ENCODE measurements at places on chromosomes 12 and 14.

DNA sequence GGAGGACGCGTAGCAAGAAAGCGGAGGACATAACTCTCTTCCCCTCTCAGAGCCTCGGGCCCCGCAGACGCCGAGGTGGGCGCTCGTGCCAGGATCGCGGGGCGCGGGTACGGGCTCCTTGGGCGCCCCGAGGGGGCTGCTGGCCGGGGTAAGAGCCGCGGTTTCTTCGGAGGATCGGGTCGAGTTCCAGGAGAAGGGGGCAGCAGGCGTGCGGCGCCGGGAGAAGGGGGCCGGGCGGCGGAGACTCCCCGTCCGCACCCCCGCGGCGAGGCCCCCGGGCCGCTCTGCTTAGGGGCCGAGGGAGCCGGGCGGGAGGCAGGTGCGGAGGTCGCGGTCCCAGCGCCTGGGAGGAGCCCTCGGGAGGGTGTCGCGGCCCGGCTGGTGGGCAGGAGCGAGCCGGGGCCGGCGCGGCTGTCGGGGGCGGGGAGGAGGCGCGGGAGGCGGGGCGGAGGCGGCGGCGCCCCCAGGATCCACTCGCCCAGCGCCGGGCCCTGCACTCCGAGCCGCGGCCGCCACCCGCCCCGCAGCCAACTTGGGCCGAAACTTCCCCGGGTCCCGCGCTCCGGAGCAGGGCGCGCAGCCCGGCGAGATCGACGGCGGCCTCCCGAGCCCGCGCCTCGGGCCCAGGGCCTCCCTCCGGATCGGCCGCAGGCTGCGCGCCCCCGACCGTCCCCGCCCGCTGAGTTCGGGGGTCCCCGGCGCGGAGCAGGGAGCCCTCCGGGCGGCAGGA, 64.4 kb downstream of the FBXL14 start:
- DNase-seq, result no peak

GRCh38 chr12:96864335-96864734, 42.7 kb upstream of the NEDD1 start:
- DNase-seq, result no peak

- DNase-seq, result peak; percentile 69
Observed at GRCh38 chr12:32533971-32534590, 134.7 kb downstream of the FGD4 start.

DNA sequence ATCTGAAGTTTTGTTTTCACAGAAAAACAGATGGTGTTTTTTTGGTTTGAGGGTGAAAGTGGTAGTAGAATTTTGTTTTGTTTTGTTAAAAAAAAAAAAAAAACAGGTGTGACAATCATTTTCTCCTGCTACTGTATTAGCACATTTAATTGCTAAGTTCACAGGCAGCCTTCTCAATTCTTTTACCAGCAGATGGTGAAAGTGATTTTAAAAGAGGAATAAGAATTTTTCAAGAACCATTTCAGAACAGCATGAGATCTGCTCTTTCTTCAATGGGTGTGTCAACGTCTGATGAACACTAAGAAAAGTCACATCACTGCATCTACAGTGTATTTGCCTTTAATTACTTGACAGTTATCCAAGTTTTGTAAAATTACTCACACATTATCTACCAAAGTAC, 303.7 kb upstream of the USP15 start:
- DNase-seq, result no peak

DNA sequence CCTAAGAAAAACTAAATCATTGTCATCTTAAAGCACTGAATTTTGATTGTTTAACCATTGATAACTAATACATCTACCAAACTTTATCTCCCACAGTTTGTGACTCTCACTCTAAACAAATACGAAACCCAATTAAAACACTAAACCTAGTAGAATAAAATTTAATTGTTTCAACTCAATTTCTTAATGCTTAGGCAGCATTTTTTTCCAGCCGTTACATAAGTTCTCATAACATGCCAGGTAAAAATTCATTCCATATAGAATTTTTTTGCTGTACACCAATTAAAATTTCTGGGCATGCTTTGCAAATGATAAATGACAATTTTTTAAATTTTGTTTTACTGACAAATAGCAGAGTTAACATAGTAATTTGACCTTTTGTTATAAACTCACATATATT, 658.2 kb upstream of the FLRT2 start:
- DNase-seq, result no peak

- DNase-seq, result no peak
Observed at GRCh38 chr14:57657487-57657886, 163.8 kb upstream of the CCDC198 start.

- no peak for DNase-seq
Observed at GRCh38 chr12:46205294-46205693, 63.5 kb downstream of the SLC38A1 start.

DNA sequence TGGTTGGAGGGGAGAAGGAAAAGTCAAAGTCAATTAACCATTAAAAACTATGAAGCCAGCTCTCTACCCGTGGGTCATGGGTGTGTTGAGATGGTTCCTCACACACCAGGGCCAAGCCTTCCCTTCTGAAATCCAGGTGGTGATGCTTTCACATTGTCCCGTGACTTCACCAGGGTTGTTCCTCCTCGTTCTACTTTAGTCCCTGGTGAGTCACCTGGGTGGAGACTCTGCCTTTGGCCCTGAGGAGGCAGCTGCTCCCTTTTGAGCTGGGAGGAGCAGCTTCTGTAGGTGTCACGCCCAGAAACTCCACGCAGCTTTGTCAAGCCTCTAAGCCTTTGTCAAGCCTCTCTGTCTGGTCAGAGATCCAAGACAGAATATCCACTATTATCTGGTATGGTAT, 348.3 kb downstream of the BMP4 start:
- peak; percentile 85 for DNase-seq

DNA sequence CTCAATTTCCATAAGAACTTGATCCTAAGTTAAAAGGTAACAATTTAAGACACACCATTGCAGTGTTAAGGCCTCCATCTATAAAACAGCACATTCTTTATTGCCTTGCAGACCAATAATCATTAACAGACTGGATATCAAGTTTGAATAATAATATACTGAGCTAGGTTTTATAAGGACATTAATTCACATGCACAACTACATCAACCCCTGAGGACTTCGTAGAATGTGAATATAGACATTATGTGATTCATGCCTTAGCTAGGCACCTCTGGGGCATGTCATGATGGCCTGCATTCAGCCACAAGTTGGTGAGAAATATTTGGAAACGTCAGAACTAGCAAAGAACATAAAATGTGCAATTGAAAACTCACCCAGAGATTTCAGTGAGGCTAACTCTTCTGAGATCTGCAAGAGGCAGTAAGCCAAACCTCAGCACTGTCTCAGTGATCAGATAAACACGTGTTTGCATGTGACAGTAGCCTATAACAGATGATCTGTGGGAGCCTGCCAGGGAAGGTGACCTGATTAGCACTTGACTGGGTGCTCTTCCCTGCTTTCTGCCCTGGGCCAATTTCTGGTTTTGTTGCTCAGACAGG, 492.2 kb downstream of the FLRT2 start:
- no peak for DNase-seq

DNA sequence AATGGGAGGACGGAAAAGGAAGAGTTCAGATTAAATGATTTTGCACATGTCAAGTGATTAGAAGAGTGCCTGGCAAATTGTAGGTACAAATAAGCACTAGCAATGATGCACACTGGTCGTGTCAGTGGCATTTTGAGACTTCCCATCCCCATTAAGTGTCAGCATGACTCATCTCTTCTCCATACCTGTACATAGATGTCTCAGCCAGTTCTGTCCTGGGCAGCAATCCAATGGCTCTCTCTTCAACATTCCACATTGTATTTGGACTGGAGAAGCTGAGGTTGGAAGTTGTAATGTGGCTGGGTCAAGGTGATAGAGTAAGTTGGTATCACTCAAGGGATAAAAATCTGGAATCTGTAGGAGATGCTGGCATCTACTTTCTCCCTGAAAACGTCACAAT, 742.7 kb downstream of the VRK1 start:
- peak; percentile 16 for DNase-seq

DNA sequence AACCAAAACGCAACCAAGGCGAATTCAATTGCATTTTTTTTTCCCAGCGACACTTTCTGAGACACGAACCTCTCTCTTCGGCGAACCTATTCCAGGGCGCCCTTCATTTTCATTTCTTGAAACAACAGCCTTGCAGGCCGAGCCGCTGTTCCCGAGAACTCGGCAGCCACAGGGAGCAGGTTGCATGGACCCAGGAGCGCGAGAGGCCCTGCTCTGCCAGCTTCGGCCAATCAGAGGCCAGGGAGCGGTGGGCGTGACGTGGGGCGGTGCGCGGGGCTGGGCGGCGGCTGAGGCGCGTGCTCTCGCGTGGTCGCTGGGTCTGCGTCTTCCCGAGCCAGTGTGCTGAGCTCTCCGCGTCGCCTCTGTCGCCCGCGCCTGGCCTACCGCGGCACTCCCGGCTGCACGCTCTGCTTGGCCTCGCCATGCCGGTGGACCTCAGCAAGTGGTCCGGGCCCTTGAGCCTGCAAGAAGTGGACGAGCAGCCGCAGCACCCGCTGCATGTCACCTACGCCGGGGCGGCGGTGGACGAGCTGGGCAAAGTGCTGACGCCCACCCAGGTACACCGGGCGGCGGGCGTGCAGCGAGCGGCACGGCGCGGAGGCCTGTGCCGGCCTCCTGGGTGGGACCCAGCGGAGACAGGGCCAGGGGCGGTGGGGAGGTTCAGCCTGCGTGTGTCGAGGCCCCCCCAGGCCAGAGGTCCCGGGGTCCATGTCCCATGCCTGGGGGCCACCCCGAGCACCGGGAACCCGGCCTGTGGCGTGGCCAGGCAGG, at the start of gene PEBP1:
TSS of gene PEBP1 (plus strand) at position 337 of the 771 bp plus-strand sequence. CDS start at position 423, 86 bp downstream.
- peak; percentile 85 for DNase-seq

GRCh38 chr12:12938541-12938940, 13.4 kb downstream of the GPRC5D start:
- DNase-seq, result no peak

DNA sequence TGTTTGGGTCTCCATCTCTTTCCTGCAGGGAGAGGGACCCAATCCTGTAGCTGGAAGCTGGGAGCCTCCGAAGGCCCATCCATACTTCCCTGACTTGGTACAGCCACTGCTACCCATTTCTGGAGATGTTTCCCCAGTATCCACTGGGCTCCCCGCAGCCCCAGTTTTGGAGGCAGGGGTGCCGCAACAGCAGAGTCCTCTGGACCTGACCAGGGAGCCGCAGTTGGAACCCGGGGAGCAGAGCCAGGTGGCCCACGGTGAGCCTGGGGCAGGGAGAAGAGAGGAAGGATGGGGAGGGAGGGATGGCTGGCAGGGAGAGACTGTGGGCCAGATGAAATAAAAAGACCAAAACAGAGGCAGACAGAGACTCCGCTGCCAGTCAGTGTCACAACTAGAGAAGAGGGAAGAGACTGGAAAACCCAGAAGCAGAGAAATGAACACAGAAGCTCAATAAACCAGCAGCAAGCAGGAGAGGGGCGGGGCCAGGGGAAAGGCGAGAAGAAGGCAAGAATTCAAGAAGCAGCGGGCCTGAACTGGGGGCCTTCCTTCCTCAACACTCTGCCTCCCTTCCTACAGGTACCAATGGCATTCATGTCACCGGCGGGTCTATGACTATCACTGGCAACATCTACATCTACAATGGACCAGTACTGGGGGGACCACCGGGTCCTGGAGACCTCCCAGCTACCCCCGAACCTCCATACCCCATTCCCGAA, 6.3 kb downstream of the LTBR start:
- no peak for DNase-seq

- DNase-seq, result no peak
Observed at GRCh38 chr12:1865284-1865866, 45.0 kb downstream of the LRTM2 start.

GRCh38 chr14:62253911-62254310, 491.7 kb downstream of the SNAPC1 start:
- no peak for DNase-seq

GRCh38 chr12:119047641-119048040, 66.3 kb downstream of the SRRM4 start:
- DNase-seq, result no peak

DNA sequence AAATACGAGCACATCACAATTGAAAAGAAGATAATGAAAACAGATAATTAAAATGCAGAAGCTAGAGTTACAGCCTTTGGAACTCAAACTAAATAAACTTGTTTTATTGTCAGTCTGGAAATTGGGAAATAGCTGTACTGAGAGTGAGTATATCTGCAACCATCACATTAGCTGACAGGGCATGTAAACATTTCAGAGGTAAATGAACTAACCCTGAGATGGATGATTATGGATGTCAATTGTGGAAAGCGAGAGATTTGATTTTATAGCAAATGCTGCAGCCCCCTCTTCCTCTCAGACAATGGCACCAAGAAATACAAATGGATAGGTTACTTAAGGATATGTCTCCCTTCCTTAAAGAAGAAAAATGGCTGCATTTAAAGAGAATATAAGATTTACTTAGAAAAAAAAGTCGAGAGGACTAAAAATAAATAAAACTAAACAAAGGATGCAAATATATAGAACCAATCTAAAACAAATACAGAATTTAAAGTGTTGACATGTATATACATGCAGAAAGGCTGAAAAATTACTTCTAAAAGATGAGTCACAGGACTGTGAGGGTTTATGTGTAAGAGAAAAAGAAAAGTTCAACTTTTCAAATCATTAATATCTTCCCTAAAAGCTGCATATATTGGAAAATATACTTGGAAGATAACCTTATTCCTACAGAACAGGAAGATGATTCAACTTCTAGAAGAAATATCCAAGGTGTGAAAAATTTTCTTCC, 120.3 kb upstream of the FLRT2 start:
- no peak for DNase-seq

GRCh38 chr14:67523764-67524633, 9.1 kb upstream of the PLEKHH1 start:
- no peak for DNase-seq

GRCh38 chr12:131486451-131487230, 224.2 kb upstream of the SFSWAP start:
- DNase-seq, result peak; percentile 14

Measured in SW480 (cell line).